ENCODE measurements at places on chromosomes 12 and 14.

DNA sequence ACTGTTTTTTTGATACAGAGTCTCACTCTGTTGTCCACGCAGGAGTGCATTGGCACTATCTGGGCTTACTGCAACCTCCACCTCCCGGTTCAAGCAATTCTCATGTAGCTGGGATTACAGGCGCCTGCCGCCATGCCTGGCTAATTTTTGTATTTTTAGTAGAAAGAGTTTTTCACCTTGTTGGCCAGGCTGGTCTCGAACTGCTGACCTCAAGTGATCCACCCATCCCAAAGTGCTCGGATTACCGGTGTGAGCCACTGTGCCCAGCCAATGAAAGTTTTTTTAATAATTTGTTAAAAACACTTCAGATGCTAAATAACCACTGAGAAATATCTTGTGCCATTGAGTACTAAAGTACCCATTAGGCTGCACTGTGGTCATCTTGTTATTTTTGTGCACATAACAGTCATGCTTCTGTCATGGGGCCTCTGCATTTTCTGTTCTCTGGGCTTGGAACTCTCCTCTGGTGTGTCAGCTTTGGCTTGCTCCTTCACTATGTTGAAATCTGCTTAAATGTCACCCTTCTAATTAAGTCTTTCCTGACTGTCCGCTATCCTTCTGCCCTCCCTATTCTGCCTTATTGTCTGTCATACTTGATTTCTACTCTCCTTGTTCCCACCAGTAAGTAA is 105.1 kb downstream of the KTN1 start:
- DNase-seq, result no peak

DNA sequence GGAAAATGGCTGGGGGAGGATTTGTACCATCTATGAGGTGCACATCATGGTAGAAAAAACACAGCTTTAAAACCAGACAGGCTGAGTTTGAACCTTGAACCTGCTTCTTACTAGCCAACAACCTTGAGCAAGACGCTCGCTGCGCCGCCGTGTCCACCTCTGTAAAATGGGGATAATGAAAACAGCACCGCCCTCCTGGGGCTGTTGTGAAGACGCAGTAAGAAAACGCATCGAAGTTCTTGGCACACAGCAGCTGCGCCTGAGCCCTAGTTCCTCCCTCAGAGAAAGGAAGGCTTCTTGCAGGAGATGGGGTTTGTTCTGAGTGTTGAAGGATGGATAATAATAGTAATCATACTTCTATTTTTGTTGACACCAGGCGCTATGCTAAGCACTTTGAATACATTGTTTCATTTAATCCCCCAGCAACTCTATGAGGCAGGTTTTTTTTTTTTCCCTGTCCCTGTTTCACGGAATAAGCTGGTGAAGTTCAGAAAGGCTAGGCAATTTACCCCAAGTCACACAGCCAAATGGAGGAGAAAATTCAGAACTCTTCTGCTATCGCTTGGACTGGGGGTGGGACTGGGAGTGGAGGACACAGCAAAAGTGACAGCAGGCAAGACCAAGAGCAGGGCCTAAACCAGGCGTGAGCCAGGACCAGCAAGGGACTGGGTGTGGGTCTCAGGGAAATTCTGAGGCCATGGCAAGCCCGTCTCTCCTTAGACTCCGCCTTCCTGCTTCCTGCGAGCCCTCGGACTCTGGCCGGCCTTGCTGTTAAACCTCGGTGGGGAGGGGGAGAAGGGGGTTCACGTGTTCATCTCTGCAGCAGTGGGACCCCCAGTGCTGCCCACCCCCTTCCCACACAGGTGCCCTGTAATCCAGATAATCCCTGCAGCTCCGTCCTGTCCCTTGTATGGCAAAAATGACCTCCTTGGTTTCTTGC is 97.5 kb downstream of the LRRC74A start:
- DNase-seq, result no peak

- DNase-seq, result no peak
Measured at GRCh38 chr14:63892265-63892664, 39.5 kb downstream of the SYNE2 start.

DNA sequence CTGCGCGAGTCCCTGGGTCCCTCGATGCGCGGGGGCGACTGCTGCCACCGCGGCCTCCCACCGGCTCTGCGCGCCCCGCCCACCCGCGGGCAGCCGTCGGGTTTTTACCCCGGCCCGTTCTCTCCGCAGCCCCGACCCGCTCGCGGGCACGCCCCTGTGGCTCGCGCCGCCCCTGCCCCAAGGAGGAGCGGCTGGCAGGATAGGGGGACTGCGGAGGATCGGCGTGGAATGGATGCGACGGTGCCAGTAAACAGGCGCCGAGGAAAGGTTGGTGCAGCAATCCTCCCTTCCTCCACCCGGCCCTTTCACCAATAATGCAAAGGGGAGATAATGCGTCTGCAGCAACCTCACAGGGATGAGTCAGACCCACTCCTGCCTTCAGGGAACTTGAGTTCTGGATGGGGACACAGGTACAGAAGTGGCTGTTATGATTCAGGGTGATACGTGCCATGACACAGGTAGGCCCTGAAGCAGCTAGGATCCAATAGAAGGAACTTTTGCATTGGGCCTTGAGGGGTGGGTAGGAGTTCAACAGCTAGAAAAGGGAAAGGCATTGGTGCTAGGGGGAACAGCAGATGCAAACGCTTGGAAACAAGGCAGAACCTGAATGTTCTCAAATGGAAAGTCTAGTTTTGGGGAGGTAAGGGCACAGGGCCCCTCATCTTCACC is 554 bp upstream of the DEGS2 start:
- no peak for DNase-seq

DNA sequence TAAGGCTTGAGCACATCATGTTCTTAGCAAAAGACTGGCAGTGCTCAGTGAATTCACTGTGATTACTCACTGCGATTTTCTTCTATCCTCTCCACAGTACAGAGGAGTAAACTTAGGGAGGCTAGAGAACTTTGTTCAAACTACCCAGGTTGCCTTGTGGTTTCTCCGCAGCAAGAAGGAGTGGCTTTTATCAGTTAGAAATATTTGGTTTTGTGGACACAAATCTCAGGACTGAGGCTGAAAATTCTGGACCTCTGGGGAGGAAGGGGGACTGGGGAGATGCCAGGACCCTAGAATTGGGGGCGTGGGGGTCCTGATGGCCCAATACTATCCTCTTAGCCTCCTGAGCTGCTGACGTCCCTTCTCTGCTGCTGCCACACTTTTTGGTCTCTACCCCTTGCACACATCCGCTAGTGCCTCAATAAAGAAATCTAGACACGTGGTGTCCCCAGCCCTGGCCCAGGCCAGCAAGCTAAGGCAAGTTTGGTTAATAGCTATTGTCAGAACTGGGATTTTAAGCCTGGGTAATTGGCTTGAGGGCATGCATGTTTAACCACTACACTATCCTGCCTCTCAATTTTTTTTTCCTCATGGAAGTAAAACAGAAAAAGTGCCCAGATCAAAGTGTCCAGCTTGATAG is 842 bp downstream of the OAS2 start:
- DNase-seq, result no peak

DNA sequence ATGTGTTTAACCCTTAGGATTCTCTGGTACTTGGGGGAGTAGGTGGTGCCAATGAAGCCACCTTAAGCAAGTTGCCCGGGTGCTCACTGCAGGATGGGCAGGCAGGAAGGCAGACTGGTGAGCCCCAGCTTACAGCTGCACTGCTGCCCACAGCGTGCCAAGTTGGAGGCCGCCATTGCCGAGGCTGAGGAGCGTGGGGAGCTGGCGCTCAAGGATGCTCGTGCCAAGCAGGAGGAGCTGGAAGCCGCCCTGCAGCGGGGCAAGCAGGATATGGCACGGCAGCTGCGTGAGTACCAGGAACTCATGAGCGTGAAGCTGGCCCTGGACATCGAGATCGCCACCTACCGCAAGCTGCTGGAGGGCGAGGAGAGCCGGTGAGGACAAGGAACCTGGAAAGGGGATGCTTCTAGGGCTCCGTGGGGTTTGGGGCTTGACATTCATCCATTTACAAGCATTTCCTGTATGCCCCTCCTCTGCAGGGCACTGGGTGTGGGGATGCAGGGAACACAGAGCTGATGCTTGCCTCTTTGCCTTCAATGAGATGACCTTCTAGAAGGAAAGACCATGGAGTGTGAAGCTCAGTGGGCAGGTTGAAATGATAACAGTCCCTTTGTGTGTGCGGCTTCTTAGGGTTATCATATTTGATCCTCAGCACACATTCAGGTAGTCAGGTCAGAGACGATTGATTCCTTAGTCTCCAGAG is 12.4 kb downstream of the KRT7 start:
- no peak for DNase-seq

DNA sequence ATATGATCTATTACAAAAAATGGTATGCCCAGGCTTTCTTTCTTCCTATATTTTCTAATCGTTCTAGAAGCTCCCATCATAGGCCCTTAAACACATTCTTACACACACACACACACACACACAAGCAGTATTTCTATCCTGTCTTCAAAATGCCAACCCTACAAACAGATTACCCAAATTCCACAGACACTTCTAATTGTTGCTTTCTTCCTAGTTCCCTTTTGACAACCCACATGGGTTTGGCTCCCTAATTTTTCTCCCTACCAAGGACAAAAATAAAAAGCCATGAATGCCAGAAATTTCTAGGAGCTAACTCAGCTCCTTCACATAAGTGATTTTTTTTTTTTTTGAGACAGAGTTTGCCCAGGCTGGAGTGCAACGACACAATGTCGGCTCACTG is 60.3 kb upstream of the NTF3 start:
- DNase-seq, result no peak

DNA sequence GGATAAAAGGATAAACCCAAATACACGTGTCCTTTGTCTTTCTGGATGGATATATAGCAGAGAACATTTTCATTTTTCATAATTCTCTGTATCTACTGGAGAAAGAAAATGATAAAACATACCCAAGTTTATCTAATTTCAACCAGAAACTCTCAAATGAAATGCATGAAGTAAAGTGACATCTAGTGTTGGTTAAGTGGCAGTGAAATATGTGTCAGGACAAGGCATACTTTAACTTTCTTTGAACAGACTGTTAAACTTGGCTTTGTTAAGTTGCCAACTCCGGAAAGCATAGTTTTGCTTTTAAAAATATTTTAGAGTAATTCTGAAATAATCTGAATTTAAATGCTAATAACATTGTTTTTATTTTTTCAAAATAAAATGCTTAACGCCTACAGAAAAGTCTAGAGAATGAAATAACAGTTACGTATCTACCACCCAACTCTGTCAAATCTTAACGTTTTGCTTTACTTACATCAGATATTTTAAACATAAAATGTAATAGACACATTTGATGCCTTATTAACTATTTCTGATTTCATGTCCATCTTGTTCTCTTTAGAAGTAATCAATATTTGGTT is 25.2 kb upstream of the NTN4 start:
- no peak for DNase-seq

DNA sequence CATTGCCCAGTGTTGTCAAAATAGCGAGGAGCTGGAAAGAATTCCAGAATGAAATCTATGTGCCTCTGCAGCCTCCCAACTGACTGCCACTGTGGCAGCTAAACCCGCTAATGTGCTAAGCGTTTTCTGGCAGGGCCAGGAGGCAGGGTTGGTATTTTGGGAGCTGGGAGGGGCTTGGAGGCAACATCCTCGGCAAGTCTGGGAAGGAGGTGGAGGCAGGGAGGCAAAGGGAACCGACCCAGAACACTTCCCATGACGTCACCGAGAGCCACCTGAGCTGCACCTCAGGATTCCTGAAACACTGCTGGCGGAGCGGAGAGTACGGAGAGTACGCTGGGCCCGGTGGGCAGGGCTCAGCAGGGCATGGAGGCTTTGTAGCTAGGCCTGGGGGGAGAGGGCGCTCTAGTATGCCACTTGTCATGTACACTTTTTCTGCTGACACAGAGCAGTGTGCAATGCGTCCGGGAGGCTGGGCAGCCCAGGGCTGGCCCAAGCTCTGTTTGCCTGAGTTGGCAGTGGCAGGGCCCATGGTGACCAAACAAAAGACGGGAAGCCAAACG is 81.5 kb downstream of the DPF3 start:
- DNase-seq, result peak; percentile 65

GRCh38 chr14:71452987-71453386 is 479.2 kb upstream of the RGS6 start:
- no peak for DNase-seq

DNA sequence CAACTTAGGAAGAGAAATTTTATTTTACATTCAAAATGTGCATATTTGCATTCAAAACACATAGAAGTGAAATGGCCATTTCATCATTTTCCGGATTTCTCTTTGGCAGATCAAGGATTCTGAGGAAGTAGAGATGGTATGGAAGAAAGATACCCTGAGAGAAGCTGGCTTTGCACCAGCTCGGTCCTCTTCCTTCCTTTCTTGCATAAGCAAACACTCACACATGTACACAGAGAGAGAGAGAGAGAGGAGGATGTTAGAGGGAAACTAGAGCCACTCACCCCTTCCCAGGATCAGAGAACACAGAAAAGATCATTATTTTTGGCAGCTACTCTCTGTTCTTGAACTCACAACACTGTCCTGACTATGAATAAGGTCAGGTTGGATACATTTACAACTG is 15.6 kb upstream of the PLEKHD1 start:
- no peak for DNase-seq

- DNase-seq, result no peak
Measured at GRCh38 chr12:54258201-54258681, 21.7 kb downstream of the CBX5 start.

- no peak for DNase-seq
Measured at GRCh38 chr14:76940021-76940760, 88.3 kb downstream of the IRF2BPL start.

DNA sequence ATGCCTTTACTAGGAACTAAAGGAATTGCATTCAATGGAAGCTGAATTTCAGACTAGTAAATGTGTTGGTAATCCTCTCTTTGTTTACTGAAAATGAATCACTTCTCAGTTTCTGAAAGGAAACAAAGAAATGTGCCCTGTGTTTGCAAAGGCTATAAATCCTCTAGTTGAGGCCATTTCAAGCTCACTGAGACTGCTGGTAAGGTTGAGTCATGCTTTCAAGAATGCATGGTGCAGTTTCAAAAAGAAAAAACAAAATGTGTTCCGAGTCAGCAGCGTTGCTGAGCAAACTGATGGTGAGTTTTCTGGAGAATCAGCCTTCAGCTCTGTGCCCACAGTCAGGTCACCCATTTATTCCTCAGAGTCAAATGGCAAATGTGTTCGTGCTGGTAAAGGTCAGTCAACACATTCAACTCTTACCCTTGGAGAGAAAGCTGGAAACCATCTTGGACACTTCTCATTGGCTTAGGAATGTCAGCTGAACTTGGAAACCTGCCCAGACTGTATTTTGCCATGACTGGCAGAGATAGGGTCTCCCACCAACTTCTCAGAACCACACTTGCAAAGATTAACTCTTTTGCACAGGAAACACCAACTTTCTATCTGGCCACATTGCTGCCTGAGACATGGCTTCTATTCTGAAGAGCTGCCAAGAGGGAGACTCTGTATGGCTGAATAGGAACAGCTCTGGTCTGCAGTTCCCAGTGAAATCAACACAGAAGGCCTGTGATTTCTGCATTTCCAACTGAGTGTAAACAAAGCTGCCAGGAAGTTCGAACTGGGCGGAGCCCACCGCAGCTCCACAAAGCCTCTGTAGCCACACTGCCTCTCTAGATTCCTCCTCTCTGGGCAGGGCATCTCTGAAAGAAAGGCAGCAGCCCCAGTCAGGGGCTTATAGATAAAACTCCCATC is 484.4 kb downstream of the ATP23 start:
- no peak for DNase-seq

GRCh38 chr12:93569656-93570551 is 2.6 kb upstream of the SOCS2 start:
- peak; percentile 79 for DNase-seq

Data from head of caudate nucleus (tissue), 42 donors.